Activated naive CD4-positive, alpha-beta T cell (primary cell): ENCODE measurements at places on chromosomes 16 and 17.

- DNase-seq, result no peak
Measured at GRCh38 chr16:85312642-85313525, 200.6 kb upstream of the CIBAR2 start.

GRCh38 chr17:51355441-51356410, 95.4 kb downstream of the UTP18 start:
- DNase-seq, result no peak

- DNase-seq, result no peak
Measured at GRCh38 chr17:78823282-78824046, 17.1 kb downstream of the USP36 start.

GRCh38 chr17:70668276-70668937, 499.1 kb downstream of the KCNJ2 start:
- no peak for DNase-seq

- no peak for DNase-seq
Measured at GRCh38 chr16:78106686-78107085, 7.2 kb downstream of the WWOX start.

DNA sequence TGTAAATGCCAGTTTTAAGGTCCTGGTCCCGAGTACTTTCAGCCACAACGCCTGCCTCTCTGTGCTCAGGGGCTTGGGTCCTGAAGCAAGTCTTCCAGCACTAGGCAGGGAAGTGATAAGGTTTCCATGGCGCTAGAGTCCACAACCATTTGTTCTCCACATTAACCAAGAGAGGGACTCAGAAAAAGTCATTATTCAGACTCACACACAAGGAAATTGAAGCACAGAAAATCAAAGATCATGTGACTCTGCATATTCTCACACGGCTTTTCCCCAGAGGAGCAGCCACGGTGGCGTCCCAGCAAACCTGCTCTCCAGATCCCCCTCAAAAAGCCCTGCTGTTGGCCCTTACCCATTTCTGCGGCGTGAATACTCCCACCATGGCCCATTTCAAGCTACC, 9.7 kb downstream of the ENPP7 start:
- no peak for DNase-seq

- DNase-seq, result no peak
Measured at GRCh38 chr17:57360266-57360665, 103.9 kb downstream of the MSI2 start.

GRCh38 chr16:8594149-8594666, 3.9 kb upstream of the TMEM114 start:
- no peak for DNase-seq

- DNase-seq, result no peak
Measured at GRCh38 chr17:17151055-17151454, 55.1 kb downstream of the PLD6 start.

GRCh38 chr16:24906199-24906808, 60.5 kb downstream of the SLC5A11 start:
- DNase-seq, result no peak

DNA sequence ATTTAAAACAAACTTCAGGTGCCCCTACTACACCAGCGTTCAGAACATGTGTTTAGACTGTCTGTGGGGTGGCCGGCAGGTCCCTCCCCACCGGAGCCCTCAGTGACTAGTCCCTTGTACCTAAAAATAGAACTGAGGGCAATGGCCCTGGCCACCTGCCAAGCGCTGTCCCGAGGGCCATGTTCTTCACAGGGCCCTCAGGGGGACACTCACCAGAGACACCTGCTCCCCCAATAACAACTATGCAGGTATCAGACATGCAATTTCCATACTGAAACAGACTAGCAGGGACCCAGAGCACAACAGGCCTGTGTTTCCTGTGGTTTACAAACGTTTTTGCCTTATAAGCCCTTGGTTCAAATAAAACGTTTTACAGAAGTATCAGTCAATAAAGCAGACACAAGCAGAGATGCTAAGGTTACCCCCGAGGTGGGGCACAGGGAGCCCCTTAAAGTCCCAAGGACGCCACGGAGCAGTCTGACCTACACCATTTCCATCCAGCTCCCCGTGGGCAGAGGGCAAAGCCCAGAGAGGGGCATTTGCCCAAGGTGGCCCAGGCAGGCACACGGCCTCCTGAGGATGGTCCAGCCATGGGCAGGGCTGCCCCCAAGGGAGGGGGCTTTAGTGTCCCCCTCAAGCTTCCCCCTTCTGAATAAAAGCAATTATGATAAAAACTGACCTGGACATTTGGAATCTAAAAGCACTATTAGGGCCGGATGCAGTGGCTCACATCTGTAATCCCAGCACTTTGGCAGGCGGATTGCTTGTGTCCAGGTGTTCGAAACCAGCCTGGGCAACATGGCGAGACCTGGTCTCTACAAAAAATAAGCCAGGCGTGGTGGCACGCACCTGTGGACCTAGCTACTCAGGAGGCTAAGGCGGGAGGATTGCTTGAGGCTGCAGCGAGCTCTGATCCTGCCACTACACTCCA, 896 bp upstream of the MYLK3 start:
- no peak for DNase-seq

DNA sequence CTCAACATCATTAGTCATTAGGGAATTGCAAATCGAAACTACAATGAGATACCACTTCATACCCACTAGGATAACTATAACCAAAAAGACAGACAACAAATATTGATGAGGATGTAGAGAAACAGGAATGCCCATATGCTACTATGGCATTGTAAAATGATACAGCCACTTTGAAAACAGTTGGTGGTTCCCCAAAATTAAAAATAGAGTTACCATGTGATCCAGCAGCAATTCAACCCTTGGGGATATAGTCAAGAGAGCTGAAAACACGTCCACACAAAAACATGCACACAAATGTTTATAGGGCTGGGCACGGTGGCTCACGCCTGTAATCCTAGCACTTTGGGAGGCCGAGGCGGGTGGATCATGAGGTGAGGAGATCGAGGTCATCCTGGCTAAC, 10.0 kb upstream of the PECAM1 start:
- no peak for DNase-seq

GRCh38 chr17:79020631-79021301, 3.2 kb upstream of the C1QTNF1 start:
- no peak for DNase-seq

- no peak for DNase-seq
Measured at GRCh38 chr17:65967372-65967771, 224.6 kb downstream of the CEP112 start.

GRCh38 chr17:52024300-52024870, 134.1 kb downstream of the CA10 start:
- no peak for DNase-seq

DNA sequence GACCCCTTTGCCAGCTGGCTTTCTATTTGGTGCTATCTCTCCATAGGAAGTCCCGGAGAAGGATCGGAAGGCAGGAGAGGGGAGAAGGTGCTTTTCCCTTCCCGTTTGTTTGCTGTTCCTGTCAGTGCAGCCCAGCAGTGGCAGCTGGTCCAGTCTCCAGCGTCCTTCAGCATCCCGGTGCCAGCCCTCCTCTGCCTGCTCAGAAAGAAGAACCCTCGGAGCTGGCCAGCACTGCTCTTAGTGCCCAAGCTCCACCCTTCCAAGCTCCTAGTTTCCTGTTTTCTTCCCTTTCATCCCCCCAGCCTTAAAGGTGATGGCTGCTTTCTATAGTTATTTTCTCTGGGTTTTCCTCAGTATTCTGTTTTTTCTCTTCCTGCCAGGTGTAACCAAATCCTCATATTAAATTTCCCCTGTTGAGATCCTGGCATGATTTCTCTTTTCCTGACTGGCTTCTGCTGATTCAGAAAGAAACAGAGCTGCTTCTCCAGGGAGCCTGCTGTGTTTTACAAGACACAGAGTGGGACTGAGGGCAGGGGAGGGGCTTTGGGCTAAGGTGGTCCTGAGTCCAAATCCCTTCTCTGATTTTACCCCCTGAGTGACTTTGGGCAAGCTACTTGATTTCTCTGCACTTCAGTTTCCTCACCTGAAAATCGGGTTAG, 186.8 kb downstream of the COPRS start:
- no peak for DNase-seq

- DNase-seq, result no peak
Measured at GRCh38 chr16:2925951-2926649, 14.4 kb downstream of the FLYWCH1 start.

GRCh38 chr17:30982855-30983254, 12.0 kb downstream of the RNF135 start:
- DNase-seq, result no peak

DNA sequence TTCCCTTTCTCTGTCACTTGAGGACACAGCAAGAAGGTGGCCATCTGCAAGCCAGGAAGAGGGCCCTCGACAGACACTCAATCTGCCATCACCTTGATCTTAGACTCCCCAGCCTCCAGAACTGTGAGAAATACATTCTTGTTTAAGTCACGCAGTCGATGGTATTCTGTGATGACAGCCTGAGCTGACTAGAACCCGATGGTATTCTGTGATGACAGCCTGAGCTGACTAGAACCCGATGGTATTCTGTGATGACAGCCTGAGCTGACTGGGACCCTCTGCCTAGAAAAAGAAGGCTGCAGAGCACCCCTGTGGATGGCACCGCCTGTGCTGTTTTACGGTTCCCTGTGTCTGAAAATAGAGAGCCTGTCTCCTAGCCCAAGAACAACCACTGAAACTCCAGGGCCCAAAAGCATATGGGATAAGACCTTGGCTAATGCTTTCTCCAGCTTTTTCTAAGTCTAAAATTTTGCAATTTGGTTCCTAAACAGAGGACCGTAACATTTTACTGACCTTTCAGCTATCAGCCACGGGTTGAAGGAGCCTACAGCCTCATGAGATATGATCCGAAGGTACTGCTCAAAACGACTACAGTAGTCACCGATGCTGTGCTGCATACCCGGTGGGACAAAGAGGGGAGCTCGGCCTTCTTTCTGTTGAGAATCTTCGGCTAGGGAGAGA, 33.1 kb upstream of the PITPNM3 start:
- DNase-seq, result no peak

DNA sequence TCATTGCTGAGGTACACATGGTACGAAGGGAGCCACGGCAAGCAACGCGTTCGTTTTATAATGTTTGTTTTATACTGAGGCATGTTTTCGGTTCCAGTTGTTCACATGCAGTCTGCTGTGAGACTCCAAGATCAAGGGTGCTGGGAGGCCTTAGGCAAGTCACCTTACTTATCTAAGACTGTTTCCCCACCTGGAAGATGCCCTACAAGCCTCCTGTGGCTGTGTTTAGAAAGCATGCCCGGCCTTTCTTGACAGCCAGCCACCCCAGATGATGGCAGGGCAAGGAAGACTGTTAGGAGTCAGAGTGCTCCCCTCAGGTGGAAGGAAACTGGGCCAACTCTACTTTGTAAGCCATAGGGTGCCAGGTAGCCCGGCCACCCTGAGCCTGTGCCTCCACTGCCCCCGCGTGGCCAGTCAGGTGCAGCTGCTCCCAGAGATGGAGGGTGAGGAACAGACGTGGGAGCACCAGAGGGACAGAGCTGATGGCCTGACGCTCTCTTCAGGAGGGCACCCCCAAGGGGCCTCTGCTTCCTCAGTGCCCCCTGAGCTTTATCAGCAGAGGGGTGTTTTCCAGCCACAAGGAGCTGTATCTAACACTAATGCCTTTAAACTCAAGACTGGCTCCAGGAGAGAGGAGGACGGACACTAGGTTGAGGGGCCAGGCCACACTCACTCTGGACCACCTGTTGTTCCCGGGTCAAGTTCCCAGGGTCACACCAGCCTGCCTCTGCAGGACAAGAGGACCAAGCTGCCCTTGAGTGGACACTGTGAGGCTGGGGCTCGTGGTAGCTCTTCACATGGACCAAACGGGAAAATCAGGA, 5.4 kb downstream of the NAT9 start:
- DNase-seq, result peak; percentile 25

DNA sequence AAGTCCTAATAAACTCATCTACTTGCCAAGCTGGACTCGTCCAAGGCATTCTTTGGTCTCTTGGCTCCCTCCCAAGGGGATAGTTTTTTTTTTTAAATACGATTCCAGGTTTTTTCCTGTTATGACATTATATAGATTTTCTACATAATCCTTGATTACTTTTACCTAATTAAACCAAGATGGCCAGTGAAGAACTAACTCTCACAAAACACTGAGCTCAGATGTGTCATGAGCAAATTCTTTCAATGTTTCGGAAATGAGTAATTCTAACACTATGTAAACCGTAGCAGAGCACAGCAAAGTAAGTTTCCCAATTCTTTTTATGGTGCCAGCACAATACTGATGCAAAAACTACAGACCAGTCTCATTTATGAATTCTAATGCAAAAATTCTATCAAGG, 1.8 kb downstream of the ZNF23 start:
- DNase-seq, result no peak

DNA sequence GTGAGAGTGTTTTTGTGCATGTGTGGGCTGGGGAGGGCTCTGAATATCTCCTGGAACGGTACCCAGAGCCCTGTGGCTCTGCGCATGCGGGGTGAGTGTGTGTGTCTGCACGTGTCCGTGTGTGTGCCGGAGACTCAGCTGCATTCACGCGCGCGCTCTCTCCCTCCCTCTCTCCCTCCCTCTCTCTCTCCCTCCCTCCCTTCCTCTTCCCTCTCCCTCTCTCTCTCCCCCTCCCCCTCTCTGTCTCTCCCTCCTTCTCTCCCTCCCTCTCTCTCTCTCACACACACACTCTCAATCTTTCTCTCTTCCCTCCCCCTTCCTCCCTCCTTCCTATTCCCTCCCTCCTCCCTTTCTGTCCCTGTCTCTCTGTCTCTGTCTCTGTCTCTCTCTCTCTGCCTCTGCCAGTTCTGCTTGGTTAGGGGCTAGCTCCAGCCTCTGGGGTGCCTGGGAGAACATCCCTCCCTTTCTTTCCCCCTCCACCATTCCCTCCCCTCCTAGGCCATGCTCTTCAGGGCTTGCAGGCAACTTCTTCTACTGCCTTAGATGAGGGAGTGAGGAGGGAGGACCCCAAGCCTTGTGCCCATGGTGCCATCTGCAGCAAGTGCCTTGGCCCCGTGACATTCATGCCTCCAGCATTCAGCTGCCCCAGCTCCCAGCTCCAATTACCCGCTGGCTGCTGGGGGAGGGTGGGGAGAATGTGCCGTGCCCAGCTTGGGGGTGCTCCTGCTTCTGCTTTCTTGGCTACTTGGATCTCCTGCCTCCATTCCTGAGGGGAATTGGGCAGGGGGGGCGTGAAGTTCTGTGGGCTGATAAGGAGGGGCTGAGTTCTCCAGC, 6.4 kb downstream of the THRA start:
- peak; percentile 57 for DNase-seq

DNA sequence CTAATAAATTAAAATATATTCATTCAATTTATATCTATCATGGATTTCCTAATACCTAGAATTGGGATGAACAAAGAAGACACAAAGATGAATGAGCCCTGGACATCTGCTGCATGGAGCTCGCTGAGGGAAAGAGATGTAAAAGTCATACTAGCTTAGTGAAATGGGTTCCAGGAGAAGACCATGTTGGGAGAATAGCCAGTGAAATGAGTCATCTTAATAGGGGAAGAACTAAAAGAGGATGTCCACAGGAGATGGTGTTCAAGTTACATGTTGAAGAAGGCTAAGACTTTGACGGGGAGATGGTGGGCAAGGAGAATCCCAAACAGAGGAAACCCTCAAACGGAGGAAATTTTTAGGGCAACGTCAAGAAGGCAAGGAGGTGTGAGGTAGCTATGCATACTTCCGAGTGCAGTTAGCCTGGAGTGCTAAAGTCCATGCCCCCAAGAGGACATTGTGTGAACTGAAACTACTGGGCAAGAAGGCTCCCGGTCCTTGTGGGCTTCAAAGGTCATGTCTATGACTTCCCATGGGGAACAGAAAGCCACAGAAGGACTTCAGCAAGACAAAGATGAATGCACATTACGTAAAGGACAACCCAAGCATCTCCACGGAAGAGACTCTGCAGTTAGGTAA, 220.5 kb upstream of the CDH11 start:
- DNase-seq, result no peak
